ENCODE measurements at places on chromosomes 2 and 18.

DNA sequence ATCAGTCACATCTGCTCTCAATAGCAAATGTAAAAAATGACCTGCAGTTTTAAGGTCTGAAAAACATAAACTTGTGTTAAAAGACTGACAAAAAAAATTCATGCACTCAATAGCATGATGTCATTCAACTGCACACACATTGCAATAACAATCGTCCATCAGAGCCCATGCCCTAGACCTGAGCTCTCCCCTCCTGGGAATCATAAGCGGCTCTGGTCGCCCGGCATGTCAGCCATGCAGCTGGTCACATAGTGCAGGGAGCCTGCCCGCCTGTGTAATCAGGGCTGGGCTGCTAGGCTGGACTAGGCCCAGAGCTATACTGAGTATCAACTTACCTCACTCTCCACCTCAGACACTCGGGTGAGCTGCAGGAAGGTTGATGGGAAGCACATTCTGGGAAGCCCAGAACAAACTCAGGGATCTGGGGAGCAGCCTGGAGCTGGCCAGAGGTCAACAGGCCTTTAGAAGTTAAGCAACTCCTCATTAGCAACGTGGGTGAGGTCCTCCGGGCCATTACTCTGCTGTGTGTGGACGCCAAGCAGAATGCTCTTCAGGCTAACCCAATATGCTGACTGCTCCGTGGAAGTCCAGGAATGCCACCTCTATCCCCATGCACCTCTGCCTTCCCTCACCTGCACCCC, 165.5 kb downstream of the TTC32 start:
- DNase-seq = no peak

DNA sequence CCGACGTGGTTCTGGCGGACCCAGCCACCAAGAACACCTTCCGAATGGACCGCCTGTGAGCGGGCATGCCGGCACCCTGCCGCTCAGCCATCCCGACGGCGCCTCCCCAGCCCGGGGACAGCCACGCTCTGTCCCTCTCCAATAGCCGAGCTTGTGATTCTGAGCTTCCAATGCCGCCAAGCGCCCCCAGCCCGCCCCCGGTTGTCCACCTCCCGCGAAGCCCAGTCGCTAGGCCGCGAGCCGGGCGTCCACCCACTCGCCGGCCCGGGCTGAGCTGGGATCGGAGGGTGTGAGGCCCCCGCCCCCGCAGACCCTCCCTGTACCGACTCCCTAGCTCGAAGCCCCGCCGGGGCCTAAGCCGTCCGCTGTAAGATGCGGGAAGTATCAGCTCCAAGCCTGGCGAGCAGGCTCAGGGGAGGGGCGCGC, 1195.1 kb upstream of the CHAC2 start:
- no peak for DNase-seq

DNA sequence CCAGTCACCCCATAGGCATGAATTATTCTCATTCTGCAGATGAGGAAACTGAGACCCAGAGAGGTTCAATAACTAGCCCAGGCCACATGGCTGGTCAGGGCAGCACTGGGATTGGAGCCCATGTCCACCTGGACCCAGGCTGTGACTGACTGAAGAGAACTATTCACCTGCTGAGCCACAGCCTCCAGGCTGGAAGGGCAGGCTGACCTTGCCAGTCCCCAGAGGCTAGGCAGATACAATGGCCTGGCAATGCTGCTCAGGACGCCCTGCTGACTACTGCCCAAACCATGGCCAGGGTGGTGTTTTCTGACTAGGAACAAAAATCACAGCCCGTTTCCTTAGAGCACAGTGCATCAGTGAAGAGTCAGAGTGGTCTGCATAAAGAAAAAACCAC, 36.8 kb downstream of the HS6ST1 start:
- DNase-seq = no peak

DNA sequence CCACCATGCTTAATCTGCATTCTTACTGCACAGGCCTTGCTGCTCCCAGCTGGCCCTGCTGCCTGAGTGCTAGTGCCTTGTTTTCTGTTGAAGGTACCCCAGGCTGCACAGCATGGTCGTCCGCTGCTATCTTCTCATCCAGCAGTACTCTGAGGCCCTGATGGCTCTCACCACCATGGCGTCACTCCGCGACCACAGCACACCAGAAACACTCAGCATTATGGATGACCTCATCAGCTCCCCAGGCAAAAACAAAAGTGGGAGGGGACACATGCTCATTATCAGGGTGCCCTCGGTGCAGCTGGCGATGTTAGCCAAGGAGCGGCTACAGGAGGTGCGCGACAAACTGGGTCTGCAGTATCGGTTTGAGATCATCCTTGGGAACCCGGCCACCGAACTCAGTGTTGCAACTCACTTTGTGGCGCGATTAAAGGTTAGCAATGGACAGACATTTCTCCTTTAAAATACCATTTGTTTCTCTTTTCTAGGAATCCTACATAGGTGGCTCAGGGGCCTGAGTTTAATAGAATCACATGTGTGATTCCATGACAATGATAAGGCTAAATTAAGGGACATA, 110.5 kb downstream of the ESCO1 start:
- no peak for DNase-seq

GRCh38 chr2:45690231-45690630, 38.8 kb downstream of the PRKCE start:
- DNase-seq = no peak

- DNase-seq = peak; percentile 77
These were observed 9.4 kb upstream of the GBX2 start for GRCh38 chr2:236177604-236177966.

DNA sequence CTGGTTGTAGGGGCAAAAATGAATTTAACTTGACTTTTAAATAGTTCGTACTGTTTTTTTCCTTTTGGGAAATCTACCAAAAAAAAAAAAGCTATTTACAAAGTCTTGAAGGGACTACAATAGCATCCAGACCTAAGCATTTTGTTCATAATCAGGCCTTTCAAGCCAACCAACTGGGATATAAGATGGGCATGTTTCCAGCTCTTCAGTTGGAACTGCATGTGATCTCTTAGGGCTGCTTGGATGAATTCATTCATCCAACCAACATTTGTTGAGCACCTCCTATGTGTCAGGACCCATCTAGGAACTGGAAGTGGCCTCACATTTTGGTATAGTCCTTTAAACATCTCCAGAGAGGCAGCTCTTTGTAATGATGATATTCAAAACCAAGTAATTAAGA, 98.6 kb downstream of the AAK1 start:
- no peak for DNase-seq

DNA sequence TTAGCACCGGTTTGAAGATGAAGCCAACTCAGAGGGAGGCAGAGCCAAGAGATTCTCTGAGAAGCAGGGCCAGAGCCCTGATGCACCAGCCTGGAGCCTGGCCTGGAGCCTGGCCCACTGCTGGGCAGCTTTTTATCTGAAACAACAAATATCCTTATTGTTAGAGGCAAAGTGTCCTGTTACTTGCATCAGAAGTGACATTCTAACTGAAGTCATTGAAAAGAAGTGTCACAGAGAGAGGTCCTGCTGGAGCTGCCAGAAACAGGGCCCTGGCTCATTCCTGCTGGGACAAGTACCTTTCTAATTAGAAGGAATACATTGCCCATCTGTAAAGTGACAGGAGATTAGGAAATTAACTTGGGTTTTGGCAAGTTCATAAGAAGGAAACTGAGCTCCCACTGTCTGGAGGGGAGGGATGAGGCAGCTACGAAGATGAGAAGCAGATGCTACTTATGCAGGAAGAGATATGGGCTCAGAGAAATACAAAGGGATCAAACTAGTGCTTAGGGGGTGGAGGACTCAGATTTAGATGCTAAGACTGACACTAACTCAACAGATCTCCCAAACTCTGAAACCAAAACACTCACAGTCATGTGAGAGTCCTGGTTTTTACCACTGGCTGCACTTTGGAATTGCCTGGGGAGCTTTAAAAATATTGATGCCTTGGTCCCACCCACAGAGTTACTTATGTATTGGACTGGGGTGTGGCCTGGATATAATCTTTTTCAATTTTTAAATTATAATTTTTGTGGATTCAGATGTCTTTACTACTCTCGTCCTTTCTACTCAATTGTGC, 11.0 kb upstream of the HK2 start:
- DNase-seq = no peak

DNA sequence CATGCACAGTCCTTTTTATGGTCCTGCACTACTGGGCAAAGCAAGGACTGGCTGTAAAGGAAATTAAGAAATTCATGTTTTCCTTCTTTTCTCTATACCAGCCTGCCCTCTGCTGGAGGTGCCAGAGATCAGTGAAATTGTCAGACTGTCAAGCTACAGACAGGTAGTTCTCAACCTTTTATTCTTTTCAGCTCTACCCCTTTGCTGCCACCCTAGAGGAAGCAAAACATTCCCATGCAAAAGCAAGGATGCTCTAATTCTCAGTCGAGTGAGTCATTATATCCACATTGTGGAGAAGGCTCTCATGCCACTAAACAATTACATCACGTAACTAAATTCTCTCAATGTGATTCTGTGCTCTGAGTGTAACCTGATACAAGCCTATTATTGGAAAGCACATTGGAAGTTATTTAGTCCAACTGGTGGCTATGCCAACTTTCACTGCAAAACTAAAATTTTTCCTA, 25.0 kb upstream of the RAPGEF4 start:
- peak; percentile 40 for DNase-seq

DNA sequence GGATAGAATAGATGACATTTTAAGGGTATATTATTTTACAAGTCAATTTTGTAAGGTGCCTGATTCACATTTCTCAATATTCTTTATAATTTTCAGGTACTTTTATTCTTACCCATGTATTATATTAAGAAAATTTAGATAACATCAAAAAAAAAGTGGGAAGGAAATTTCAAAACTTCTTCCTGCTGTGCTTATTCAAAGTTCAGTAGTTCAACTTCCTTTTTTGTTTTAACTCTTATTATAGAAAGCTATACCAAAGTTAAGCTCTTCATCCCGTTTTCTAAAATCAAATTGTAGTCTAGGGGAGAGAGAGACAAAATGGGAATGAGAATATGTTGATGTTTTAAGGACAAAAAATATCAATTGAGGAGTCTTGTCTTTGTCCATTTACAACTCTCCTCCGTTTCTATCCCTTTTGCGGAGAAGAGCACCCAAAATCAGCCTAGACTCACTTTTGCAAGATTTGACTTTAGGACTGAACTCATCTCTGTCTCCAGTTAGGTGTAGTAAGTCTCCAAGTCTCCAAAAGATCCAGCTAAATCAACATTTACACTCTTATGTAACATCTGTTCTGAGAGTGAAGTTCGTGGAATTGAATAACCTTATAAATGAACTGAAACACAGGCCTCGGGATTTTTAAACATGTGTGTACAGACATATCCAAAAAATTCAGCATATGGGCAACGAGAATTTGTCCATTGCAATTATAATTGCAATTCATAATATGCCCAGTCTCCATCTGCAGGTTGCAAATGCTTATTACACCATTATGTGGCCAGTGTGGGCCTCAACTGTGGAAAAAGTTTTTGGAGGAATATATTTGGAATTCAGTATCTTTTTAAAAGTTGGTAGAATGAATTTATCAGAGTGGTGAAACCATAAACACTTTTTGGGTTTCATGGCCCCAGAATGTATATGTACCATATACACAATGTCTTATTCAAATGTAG, 23.9 kb downstream of the FAM124B start:
- DNase-seq = no peak

- no peak for DNase-seq
These were observed 150.6 kb downstream of the RIF1 start for GRCh38 chr2:151560289-151560688.

DNA sequence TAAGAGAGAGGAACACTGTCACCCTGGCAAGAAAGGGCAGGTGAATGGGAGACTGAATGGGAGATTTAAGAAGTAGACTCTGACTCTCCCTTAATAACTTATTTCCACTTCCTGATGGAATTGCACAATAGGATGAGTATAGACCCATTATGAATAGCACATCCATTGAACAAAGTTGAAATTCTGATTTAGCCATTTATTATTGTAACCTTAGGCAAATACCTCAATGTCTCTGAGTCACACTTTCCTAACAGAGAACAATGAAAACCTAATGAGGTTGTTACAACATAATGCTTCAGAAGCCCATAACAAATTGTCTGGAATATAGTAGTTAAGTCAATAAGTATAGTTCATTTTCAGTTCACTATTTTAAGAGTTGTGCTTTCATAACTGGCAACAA, 78.9 kb downstream of the NRXN1 start:
- DNase-seq = no peak

- DNase-seq = peak; percentile 9
These were observed 19.2 kb upstream of the SLC14A2 start for GRCh38 chr18:45596036-45596435.

DNA sequence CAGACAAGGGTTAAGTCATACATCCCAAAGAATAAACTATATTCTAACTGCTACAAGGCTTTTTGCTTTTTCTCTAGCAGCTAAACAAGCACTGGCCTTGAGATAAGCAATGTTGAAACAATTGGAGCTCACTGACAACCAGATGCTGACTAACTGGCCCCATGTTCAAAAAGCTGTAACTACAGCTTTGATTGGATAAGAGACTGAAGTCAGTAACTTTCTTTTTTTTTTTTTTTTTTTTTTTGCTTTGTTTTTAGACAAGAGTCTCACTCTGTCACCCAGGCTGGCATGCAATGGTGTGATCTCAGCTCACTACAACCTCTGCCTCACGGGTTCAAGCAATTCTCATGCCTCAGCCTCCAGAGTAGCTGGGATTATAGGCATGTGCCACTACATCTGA, 45.4 kb upstream of the TMEM163 start:
- no peak for DNase-seq

- peak; percentile 35 for DNase-seq
These were observed 265.7 kb upstream of the NT5C1B start for GRCh38 chr2:18855027-18855426.

DNA sequence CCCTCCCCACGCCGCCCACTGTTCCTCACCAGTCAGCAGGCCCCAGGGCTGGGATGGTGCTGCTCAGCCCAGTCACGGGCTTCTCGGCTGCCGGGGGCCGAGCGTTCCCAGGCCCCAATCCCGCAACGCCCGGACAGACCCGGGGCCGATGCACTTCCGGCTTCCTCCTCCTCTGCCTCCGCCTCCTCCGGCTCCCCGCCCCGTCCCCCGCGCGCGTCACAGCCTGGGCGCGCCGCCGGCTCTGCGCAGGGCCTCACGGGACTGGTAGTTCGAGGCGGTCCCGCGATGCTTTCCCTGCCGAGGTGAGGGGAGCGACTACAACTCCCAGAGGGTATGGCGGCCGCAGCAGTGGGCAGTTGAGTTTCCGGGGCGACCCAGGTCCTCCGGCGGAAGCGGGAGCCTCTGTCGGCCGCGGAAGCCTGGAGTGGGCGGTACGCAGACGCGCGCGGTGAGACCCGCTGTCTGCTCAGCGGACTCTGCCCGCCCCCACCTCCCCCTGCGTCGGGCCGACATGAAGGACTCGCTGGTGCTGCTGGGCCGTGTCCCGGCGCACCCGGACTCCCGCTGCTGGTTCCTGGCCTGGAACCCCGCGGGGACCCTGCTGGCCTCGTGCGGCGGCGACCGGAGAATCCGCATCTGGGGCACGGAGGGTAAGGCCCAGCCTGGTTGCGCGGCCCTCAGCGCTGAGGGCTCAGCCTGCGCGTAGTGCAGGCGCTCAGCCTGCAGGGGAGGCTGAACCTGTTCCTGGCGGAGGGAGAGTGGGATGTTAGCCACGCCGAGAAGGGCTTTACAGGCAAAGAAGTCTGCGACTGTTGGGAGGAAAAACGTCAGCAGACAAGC, at the start of the genes CIAO1 and TMEM127:
TSS of gene CIAO1 (plus strand) at position 386 of the 840 bp plus-strand sequence. CDS start at position 512, 126 bp downstream.
TSS of gene TMEM127 (minus strand) at position 158 of the 840 bp plus-strand sequence. CDS start 616 bp downstream, outside the sequence.
- peak; percentile 94 for DNase-seq

All from NCI-H1694 (cell line).